MCF 10A (cell line): ENCODE measurements at places on chromosomes 12 and 14.

- no peak for DNase-seq
These were observed 30.1 kb upstream of the DHRS7 start for GRCh38 chr14:60195179-60195810.

DNA sequence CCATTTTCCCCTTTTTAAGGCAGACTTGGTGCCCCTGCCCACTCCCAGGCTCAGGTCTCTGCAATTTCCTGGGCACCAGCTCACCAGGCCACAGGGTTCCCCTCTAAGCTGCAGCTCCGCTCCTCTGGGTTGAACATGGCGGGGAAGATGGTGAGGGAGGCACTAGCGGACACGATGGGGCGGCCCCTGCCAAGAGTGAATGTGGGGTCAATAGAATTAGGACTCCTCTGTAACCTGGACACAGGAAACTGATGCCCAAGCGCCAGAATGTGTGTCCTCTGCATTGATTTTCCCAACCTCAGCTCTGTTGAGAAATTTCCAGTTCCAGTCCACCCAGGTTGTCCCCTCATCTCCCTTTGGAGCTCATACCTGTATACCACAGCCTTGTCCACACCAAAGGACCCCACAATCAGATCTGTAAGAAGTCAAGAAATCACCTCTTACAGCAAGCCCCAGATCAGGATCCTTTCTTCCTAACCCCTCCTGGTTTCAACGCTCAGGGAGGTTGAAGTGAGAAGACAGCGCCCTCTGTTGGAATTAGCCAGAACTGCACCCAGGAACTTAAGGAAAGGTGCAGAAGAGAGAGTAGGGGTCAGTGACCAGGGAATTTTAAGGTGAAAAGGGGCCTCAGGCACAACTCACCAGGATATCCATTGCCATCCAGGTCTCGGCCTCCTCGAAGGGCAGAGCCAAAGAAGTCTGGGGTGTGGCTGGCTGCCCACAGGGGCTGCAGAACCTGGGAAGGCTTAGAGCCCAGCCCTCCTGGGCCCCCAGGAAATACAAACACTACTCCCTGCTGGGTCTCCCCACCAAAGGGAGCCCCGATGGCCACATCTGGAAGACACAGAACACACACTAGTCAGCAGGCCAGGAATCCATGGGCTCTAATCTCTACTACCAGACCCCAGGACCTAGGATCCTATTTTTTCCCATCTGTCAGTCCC lies 14.7 kb downstream of the ITGA5 start:
- peak; percentile 60 for DNase-seq

DNA sequence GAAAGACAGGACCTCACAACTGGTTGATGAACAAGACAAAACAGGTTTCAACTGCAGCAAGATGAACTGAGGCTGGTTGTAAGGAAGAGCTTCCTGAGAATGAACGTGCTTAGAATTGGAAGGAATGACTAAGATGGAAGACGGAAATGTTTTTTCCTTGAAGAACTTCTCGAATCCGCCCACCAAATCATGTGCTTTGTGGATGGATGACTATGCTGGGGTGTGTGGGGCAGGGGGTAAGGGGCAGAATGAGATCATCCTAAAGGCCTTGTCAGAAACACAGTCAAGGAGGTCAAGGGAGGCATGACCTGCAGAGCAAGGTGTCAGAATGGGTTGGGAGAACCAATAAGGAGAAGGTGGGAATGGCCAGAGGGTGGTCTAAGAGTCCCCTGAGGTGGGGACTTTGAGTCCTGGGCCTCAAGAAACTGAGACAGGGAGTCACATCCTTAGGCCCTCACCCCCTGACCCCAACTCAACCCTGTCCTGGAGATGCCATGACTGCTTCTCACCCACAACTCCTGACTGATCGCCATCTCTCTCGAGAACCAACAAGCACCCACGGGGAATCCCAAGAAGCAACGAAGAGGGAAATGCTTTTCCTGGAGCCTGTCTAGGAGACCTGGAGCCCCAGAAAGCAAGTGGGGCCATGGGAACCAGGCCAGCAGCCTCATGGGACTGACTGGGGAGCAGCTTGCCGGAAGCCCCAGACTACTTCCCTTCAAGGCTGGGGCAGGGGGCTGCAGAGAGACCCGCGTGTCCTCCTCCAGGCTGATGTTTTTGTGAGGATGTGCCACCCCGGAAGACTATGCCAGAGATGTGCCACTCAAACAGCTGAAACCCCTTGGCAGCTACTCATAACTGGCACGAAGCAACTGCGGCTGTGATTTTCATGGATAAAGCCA lies 84.0 kb downstream of the ACTN1 start:
- no peak for DNase-seq

- DNase-seq = no peak
These were observed 428.3 kb upstream of the NOVA1 start for GRCh38 chr14:27026097-27026496.

GRCh38 chr12:27627123-27627852 lies 69.0 kb upstream of the REP15 start:
- peak; percentile 83 for DNase-seq

DNA sequence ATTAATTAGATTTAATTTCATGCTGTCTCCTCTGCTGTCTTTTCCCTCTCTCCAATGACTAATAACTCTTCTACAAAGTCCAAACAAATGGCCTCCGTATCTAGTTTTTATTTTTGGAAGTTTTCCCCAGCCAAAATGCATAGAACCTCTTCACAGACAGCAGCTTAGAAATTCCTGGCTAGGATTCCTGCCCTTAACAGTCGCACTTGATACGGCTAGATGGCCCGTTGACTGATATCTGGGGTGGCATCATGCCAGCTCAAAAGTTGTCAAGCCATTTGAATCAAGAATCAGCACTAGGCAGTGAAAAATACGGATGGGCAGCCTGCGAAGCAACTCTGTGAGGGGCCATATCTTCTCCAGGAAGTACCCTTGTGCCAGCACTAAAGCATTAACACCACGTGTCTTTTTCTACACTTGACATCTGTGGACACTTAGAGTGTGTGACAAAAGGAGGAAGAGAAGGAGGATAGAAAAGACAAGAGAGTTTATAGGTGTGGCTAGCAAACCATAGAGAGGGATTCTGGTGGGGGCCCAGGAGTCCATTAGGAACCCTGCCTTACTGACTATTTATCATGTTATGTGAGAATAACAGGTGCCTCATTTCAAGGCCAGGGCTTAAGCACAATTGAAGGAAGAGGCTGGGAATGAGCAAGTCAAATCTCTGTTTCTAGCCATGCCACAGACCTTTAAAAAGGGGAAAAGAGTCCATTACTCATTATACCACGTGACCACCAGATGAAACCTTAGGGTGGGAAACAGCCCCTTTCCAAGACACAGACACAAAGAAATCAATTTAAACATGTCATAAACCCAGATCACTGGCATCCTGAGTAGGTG lies 39.2 kb upstream of the KRR1 start:
- no peak for DNase-seq

GRCh38 chr12:388541-389141 lies 479 bp downstream of the KDM5A start:
- peak; percentile 36 for DNase-seq

- DNase-seq = no peak
These were observed 35.1 kb downstream of the SCYL2 start for GRCh38 chr12:100302081-100302480.

- DNase-seq = no peak
These were observed 16.1 kb downstream of the PLEK2 start for GRCh38 chr14:67395876-67396189.

DNA sequence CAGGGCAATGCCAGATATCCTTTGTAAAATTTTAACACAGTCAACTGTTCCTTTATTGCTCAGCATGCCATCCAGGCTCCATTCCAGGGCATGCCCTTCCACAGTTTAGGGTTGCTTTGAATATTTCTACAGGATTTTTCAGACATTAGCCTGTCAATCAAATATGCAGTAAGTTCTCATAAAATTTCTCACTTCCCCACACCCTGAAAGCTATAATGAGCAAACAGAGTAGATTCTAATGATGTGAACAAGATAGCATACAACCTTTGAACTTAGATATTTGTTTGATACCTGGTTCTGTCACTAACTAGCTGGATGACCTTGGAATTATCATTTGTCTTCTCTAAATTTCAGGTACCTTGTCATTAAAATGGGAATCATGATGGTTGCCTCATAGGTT lies 251.2 kb downstream of the SYT1 start:
- no peak for DNase-seq

DNA sequence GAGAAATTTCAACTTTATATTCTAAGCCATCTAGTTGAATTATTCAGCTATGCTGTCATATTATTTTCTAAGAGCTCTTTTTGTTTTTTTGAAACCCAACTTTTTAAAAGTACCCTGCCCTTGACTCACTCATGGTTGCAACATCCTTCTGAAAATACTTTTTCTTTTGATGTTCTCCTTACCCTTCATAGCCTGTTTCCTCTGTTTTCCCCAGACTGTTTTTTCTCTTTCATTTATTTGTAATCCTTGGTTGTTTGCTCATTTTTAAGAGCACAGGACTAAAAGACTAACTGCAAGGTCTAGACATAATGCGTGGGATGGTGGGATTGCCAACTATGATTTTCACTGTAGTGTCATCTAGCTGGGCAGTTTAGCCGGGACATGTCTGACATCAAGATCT lies 21.2 kb upstream of the CDKL1 start:
- no peak for DNase-seq

- no peak for DNase-seq
These were observed 237.1 kb downstream of the GXYLT1 start for GRCh38 chr12:41907550-41907949.

DNA sequence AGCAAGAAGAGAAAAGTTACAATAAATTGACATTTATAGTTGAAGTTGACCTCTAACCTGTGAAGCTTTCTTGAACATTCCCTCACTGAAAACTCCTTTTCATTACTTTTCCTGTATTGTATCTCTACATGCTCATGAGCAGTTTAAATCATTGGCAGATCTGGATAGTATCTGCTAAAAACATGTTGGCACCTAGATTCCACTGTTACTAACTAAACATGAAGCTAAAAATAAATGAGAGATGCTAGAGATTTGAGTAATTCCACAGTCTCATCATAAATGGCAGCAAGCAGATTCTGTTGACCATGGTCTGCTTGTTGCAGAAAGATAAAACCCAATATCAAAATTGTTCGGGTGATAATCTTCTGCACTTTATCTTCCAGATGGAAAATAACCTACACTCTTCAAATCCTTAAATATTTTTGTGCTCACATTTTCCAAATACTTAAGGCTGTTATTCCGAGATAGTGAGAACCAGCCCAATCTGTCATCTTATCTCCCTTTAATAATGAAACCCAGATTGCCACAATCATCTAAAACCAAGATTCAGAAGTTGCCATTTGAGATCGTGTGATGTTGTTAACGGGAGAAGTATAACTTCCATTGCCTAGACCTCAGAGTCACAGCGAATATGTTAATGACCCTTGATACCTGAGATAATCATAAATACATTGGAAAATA lies 171.0 kb upstream of the DAAM1 start:
- DNase-seq = no peak

DNA sequence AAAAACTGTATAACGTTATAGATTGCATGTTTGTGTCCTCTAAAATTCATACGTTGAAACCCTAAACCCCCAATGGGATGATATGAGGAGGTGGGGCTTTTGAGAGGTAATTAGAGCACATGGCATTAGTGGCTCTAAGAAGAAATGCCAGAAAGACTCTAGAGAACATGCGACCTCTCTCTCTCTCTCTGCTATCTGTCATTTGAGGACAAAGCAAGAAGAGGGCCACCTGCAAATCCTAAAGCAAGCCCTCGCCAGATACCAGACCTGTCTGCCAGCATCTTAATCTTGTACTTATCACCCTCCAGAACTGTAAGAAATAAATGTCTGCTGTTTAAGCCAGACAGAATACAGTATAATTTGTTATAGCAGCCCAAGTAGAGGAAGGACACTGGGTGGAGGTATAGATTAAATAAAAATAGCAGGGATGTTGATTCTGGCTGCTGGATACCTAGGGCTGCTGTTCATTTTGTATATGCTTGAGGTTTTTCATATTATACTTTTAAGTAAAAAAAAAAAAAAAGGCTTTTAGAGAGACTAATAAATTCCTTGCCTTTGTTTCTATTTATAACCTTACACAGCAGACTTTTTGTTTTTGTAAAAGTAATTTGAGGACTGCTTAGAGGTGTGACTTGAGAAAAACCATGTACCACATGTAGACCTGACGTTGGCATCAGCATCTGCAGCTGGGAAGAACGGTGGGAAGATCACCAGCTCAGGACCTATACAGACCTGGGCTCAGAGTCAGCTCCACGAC lies 26.9 kb downstream of the MOK start:
- no peak for DNase-seq

DNA sequence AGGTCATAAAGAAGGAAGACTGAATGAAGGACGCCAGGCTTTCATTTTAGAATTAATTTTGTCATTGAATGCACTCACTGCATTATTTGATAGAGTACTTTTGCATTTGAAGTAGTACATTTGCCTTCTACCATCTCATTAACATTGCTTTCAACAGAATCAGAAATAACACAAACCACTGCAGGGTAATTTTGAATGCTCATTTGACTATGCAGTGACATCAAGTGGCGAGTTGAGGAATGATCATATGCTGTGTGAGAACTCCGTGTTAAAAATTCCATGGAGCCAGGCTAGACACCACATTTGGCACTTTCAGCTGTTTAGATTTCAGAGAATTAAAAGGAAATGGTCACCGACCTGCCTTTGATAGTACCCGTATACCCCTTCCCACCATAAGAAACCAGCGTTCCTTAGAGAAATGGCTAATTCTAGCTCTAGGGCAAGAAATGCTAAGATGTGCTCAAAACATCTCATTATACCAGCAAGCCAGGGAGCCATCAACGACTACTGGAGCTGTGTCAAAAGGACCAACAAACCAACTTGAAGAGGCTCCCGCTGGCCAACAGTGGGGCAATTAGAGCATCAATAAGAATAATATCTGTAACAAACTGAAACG lies 16.5 kb downstream of the HEBP1 start:
- peak; percentile 65 for DNase-seq

- DNase-seq = no peak
These were observed 60.9 kb upstream of the TMEM263 start for GRCh38 chr12:106894774-106895173.

DNA sequence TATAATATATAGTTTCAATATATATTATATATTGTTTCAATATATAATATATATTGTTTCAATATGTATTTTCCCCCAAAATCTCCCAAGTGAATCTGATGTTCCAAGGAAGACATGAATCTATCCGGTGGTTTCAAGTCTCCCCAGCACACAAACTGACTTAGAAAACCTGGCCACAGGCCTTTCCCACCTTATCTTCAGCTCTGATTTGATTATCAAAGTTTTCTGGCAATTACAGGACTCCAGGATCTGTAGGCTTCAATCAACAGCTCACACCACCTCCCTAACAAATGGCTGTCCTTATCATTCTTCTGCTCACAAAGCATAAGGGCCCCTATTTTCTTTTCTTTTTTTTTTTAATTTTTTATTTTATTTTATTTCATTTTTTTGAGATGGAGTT lies 22.7 kb upstream of the SPTSSA start:
- no peak for DNase-seq
